ENCODE measurements at places on chromosomes 3 and 15. TPM values are rescaled to one million over a fixed set of nuclear protein-coding genes. Genes with fewer than 3 reads are reported as not detected.

Gene CELF6
- total RNA-seq: 6.6 TPM

Gene MDFIC2
- total RNA-seq: not detected

- DNase-seq: no peak
Observed at GRCh38 chr3:37154668-37155314, 19.6 kb downstream of the LRRFIP2 start.

- DNase-seq: no peak
Observed at GRCh38 chr3:197686899-197687298, 49.8 kb downstream of the RUBCN start.

DNA sequence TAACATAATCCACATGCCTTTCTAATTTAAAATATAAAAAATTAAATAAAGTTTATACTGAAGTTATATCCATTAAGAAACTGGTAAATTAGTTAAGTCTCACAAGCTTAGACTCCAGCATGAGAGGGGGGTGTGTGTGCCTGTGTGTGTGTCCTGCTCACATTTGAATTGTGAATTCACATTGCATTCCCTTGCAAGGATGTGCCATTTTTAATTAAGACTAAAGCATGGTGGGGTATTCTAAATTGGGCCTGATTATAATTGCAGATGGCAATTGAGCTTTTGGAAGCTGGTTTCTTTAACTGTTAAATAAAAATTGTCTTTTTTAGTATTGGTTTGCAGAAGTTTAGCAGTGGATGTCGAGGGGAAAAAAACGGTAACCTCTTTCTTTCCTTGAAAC lies 56.9 kb downstream of the PTPRG start:
- no peak for DNase-seq

DNA sequence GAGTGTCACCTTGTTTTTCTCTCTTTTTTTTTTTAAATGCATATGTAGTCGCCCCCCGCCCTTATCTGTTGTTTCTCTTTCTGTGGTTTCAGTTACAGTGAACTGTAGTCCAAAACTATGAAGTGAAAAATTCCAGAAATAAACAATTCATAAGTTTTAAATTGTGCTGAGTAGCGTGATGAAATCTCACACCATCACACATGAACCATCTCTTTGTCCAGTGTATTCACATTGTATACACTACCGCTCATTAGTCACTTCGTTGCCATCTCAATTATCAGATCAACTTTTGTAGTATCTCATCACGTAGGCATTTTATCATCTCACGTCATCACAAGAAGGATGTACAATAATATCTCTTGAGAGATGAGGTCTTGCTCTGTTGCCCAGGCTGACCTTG lies 62.5 kb upstream of the MLF1 start:
- DNase-seq: no peak

DNA sequence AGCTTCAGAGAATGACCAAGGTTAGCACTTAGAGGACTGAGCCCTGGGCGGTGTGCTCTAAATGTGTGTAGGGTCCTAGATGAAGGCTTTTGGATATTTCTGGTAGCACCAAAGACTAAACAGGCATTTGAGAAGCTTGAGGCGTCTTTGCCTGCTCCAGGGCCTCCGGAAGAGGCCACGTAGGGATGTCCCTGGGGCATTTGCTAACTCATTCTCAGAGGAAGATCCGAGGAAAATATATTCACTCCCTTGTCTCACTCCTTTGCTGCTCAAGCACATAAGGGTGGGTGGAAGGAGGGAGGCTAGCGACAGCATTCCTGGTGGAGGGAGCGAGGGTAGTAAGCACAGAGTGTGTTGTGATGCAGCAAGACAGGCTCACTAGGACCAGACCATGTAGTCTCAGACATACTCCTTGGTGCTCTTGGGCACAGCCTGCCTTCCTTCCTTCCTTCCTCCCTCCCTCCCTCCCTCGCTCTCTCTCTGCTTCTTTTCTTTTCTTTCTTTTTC lies 38.5 kb upstream of the XCR1 start:
- no peak for DNase-seq

Gene CCDC54
- total RNA-seq: not detected

GRCh38 chr15:77032052-77032646 lies 37.2 kb downstream of the PSTPIP1 start:
- no peak for DNase-seq

Gene PLSCR2
- total RNA-seq: not detected

- DNase-seq: no peak
Observed at GRCh38 chr15:99197856-99198255, 51.5 kb downstream of the TTC23 start.

Gene TIGIT
- not detected for total RNA-seq

DNA sequence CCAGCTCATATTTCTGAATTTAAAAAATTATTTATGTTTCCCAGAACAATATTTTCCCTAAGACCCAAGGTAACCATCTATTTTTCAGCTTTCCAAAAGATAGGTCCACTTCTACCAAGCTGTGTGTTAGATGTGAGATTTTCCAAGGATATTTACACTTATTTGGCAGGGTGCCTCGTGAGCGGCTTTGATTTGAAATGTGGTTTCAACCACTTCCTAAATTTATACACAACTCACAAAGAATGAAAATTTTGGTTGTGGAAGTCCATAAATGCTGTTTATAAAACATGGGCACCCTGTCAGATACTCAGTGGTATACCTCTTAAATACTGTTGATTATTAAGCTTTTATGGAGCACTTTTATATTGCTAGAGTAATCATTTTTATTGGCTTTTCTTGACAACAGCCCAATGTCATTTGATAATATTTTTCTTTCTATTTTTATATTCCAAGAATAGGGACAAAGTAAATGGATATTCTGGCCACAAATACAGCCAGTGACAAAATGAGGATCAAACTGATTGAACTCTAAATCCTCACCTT lies 57.6 kb downstream of the GAP43 start:
- DNase-seq: no peak

Gene FBXW12
- not detected for total RNA-seq

DNA sequence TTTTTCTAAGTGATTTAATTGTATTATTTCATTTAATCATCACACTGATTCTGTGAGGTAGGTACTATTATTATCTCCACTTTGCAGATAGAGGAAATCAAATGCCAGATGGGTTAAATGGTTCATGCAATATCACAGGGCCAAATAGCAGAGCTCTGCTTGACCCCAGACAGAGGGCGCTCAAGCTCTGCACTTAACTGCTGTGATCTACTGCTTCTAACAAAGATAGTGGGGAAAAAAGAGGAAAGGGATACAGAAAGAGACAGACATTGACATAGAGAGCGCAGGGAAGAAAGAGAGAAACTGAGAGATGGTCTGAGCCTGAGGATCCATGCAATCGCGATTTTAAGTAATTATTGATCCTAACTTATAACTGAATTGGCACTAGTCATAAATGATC lies 279.1 kb upstream of the THRB start:
- DNase-seq: no peak

Measured in tibial nerve (tissue), 4 donors.